ENCODE measurements at places on chromosomes 13 and 19. TPM values are rescaled to one million over a fixed set of nuclear protein-coding genes. Genes with fewer than 3 reads are reported as not detected.

The SELENOV gene
- 0.11 TPM for polyA plus RNA-seq

DNA sequence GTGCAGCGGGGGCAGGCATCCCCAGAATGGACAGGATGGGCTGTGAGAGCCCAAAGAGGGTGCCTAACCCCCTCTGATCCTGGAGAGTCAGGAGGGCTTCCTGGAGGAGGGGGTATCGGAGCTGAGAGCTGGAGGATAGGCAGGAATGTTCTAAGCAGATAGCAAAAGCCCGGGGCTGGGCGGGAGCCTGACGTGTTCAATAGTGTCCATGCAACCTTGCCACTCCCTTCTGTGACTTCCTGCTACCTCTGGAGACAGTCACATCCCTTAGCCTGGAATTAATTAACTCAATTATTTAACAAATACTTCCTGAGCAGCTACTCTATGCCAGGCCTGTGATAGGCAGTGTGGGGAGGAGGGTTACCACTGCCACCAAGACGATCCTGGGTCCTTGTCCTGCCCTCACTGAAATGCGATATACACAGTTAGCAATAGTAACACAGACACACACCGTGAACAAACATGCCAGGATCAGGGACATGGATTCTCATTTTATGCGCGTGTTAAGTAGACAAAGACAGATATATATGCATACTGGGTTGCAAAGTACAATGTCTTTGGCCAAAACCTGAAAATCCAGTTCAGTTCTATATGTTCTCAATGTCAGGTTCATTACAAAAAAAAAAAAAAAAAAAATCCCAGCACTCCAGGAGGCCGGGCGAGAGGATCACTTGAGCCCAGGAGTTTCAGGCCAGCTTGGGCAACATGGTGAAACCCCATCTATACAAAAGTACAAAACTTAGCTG lies 10.7 kb downstream of the AP2S1 start:
- DNase-seq: peak; percentile 6
- H3K27me3 ChIP-seq: no peaks in the 10 kb centered on the region
- no peak overlapping the region for H3K4me3 ChIP-seq
- H3K36me3 ChIP-seq: peaks cover 17% of the 10 kb centered on the region
- H3K27ac ChIP-seq: peak overlapping the region; percentile 16
- H3K4me1 ChIP-seq: peaks cover 3% of the 10 kb centered on the region

- no peaks in the 10 kb centered on the region for H3K4me1 ChIP-seq
- no peaks in the 10 kb centered on the region for H3K36me3 ChIP-seq
- no peaks in the 10 kb centered on the region for H3K27me3 ChIP-seq
- no peak for DNase-seq
- no peak overlapping the region for H3K27ac ChIP-seq
Measured at GRCh38 chr13:35378939-35379338, 97.5 kb downstream of the MAB21L1 start.

DNA sequence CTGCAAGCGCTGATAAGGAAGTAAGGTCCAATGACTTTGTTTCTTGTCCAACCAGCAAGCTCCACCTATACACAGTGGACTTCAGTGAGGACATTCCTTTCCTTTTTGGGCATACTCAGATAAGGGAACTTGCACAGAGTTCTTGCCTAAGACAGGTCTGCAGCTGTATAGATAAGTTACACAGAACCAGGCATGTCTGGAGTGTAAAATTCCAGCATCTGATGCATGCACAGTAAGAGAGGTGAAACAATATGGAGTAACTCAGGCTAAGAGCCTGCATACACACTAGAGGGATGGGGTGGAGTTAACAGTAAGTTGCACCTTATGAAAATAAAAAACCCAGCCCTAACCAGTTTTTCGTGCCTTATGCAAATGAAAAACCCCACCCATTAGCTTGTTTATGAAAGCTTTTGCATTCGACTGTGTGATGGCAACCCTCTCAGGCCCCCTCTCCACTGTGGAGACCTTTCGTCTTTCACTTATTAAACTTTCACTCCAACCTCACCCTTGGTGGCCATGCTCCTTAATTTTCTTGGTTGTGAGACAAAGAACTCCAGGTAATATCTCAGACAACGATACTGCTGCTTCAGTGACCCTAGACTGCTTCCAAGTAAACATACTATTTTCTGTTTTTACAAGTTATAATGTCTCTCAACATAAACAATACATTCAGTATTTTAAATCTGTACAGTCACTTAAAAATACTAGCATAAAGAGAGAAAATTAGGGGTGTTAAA lies 2859.0 kb upstream of the PCDH20 start:
- no peaks in the 10 kb centered on the region for H3K4me1 ChIP-seq
- H3K27ac ChIP-seq: no peak overlapping the region
- H3K4me3 ChIP-seq: no peak overlapping the region
- no peak for DNase-seq

The RGS9BP gene
- polyA plus RNA-seq: 0.18 TPM

The KANK3 gene
- polyA plus RNA-seq: 0.51 TPM

- no peaks in the 10 kb centered on the region for H3K4me1 ChIP-seq
- no peaks in the 10 kb centered on the region for H3K36me3 ChIP-seq
- no peak for DNase-seq
- H3K4me3 ChIP-seq: no peak overlapping the region
- no peaks in the 10 kb centered on the region for H3K27me3 ChIP-seq
Measured at GRCh38 chr13:66585669-66586203, 644.4 kb downstream of the PCDH9 start.

DNA sequence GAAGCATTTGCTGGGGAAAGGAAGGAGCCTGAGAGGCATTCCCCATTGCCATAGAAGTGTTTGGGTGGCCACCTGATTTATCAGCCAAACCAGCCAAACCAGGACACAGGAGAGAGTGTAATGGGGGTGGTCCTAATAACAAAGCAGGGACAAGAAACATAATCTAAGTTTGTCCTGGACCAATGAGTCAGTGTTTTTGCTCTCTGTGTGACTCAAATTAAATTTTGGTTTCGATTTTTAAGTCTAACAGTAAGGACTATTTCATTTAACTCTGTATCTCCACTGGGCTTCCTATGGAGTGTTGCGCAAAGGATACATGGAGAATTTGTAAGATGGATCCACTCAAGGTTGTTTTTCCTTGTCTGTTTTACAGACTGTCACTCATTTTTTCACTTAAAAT lies 19.5 kb upstream of the TRPC4 start:
- no peaks in the 10 kb centered on the region for H3K27me3 ChIP-seq
- no peaks in the 10 kb centered on the region for H3K36me3 ChIP-seq
- H3K4me3 ChIP-seq: no peak overlapping the region
- no peak overlapping the region for H3K27ac ChIP-seq

DNA sequence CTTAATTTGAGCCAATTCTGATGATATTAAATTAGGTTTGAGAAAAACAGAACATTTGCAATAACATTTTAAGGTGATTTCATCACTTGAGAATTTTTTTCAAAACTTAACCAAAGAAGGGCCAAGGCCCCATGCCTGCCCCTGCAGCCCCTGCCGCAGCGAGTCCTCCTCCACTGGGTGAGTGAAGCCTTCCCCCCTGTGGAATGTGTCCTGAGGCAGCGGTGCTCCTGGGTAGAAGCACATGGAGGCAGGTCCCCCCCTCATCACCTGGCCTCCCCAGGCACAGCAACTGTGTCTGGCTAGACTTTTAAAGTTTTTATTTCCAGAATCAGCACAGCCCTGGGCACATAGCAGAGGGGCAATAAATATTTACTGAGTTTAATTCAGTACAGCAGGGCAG lies 10.8 kb downstream of the SOX1 start:
- DNase-seq: no peak
- no peaks in the 10 kb centered on the region for H3K36me3 ChIP-seq
- peaks cover 58% of the 10 kb centered on the region for H3K27me3 ChIP-seq
- H3K27ac ChIP-seq: no peak overlapping the region

GRCh38 chr13:44157606-44158005 lies 216.0 kb upstream of the SERP2 start:
- no peak overlapping the region for H3K27ac ChIP-seq
- H3K4me3 ChIP-seq: no peak overlapping the region
- no peaks in the 10 kb centered on the region for H3K27me3 ChIP-seq
- H3K36me3 ChIP-seq: no peaks in the 10 kb centered on the region

DNA sequence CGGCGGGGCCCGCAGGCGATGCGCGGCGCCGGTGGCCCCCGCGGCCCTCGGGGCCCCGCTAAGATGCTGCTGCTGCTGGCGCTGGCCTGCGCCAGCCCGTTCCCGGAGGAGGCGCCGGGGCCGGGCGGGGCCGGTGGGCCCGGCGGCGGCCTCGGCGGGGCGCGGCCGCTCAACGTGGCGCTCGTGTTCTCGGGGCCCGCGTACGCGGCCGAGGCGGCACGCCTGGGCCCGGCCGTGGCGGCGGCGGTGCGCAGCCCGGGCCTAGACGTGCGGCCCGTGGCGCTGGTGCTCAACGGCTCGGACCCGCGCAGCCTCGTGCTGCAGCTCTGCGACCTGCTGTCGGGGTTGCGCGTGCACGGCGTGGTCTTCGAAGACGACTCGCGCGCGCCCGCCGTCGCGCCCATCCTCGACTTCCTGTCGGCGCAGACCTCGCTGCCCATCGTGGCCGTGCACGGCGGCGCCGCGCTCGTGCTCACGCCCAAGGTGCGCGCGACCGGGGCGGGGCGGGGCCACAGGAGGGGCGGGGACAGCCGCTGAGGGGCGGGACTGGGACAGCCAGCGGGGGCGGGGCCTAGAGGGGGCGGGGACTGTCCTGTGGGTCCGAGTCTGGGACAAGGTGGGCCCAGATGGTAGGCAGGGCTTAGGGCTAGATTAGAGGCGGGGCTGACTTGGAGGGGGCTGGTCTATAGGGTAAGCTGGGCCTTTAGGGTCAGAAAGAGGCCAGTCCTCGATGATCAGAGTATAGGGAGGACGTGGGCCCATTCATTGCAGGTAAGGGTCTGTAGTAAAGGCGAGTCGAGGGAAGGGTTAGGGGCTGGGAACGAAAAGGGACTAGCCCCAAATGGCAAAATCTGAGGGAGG lies 5.1 kb downstream of the GRIN2D start:
- peak; percentile 96 for DNase-seq
- no peaks in the 10 kb centered on the region for H3K36me3 ChIP-seq
- no peaks in the 10 kb centered on the region for H3K27me3 ChIP-seq
- peak overlapping the region; percentile 51 for H3K4me3 ChIP-seq

GRCh38 chr19:18871543-18871942 lies 24.4 kb downstream of the CERS1 start:
- peaks cover 22% of the 10 kb centered on the region for H3K36me3 ChIP-seq
- no peak for DNase-seq
- no peak overlapping the region for H3K27ac ChIP-seq
- no peaks in the 10 kb centered on the region for H3K27me3 ChIP-seq

DNA sequence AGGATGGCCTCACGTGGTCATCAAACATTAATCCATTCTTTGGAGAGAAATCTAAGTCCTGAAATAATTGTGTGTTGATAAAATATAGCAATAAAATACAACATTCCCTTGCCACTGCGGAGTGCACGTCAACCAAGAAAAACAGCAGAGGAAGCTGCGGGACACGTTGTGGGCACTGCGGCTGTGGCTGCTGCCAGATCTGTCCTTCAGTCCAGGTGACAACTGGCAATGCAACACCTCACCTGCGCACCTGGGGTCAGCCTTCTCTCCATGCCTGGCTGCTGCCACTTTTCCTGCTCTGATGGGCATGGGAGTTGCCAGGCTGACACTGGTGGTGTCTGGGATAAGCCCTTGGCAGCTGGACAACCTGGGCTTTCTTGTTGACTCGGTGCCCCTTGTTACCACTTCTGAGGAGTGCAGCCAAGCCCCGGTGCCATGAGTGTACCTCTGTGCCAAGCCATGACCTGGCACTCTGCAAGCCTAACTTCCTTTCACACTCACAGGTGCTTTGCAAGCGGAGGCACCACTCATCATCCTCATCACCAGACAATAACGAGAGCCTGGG lies 251.6 kb upstream of the TSHZ3 start:
- DNase-seq: no peak
- no peaks in the 10 kb centered on the region for H3K27me3 ChIP-seq
- no peaks in the 10 kb centered on the region for H3K4me1 ChIP-seq
- H3K4me3 ChIP-seq: no peak overlapping the region
- no peak overlapping the region for H3K27ac ChIP-seq

GRCh38 chr13:110652231-110652730 lies 36.9 kb downstream of the NAXD start:
- DNase-seq: no peak
- peaks cover 17% of the 10 kb centered on the region for H3K36me3 ChIP-seq
- no peak overlapping the region for H3K4me3 ChIP-seq
- H3K27ac ChIP-seq: no peak overlapping the region
- H3K27me3 ChIP-seq: no peaks in the 10 kb centered on the region
- no peaks in the 10 kb centered on the region for H3K4me1 ChIP-seq

GRCh38 chr13:49669735-49670309 lies 21.5 kb downstream of the EBPL start:
- no peaks in the 10 kb centered on the region for H3K4me1 ChIP-seq
- H3K27ac ChIP-seq: no peak overlapping the region
- DNase-seq: peak; percentile 84
- H3K36me3 ChIP-seq: peaks cover 8% of the 10 kb centered on the region
- no peaks in the 10 kb centered on the region for H3K27me3 ChIP-seq

GRCh38 chr13:38954291-38954690 lies 36.3 kb downstream of the STOML3 start:
- H3K4me3 ChIP-seq: no peak overlapping the region
- no peak overlapping the region for H3K27ac ChIP-seq
- no peaks in the 10 kb centered on the region for H3K4me1 ChIP-seq

GRCh38 chr19:27780367-27781075 lies 1432.4 kb downstream of the UQCRFS1 start:
- no peaks in the 10 kb centered on the region for H3K27me3 ChIP-seq
- H3K27ac ChIP-seq: no peak overlapping the region
- H3K4me1 ChIP-seq: no peaks in the 10 kb centered on the region
- no peaks in the 10 kb centered on the region for H3K36me3 ChIP-seq
- H3K4me3 ChIP-seq: no peak overlapping the region
- no peak for DNase-seq

- peaks cover 14% of the 10 kb centered on the region for H3K4me1 ChIP-seq
- H3K4me3 ChIP-seq: peak overlapping the region; percentile 71
- DNase-seq: peak; percentile 66
- no peaks in the 10 kb centered on the region for H3K27me3 ChIP-seq
- peak overlapping the region; percentile 80 for H3K27ac ChIP-seq
- peaks cover 17% of the 10 kb centered on the region for H3K36me3 ChIP-seq
Measured at GRCh38 chr19:17216058-17216670, 1.0 kb downstream of the USE1 start.

The KLK4 gene
- not detected for polyA plus RNA-seq

- no peak overlapping the region for H3K27ac ChIP-seq
- H3K4me1 ChIP-seq: 0 out of 2 replicates have a peak, but pooled peaks cover 5% of the 10 kb centered on the region
- no peak for DNase-seq
- no peaks in the 10 kb centered on the region for H3K27me3 ChIP-seq
- H3K4me3 ChIP-seq: no peak overlapping the region
- peaks cover 73% of the 10 kb centered on the region for H3K36me3 ChIP-seq
Measured at GRCh38 chr13:77143431-77143830, 116.5 kb upstream of the FBXL3 start.

GRCh38 chr13:33992881-33993336 lies 175.0 kb downstream of the RFC3 start:
- DNase-seq: no peak
- H3K36me3 ChIP-seq: no peaks in the 10 kb centered on the region
- H3K4me1 ChIP-seq: no peaks in the 10 kb centered on the region

- H3K4me3 ChIP-seq: no peak overlapping the region
- no peak for DNase-seq
Measured at GRCh38 chr13:73672492-73672891, 461.7 kb downstream of the KLF12 start.

- peak; percentile 8 for DNase-seq
- H3K27ac ChIP-seq: no peak overlapping the region
- no peaks in the 10 kb centered on the region for H3K27me3 ChIP-seq
Measured at GRCh38 chr13:81872581-81872980, 1531.7 kb upstream of the SPRY2 start.

The PINLYP gene
- polyA plus RNA-seq: 5.5 TPM
